Fibroblast of the conjunctiva (primary cell): ENCODE measurements at places on chromosomes 1 and 21.

GRCh38 chr1:174028495-174028894 is 6.3 kb upstream of the RC3H1 start:
- no peak for DNase-seq

- no peak for DNase-seq
Observed at GRCh38 chr1:237679687-237680086, 211.0 kb downstream of the ZP4 start.

DNA sequence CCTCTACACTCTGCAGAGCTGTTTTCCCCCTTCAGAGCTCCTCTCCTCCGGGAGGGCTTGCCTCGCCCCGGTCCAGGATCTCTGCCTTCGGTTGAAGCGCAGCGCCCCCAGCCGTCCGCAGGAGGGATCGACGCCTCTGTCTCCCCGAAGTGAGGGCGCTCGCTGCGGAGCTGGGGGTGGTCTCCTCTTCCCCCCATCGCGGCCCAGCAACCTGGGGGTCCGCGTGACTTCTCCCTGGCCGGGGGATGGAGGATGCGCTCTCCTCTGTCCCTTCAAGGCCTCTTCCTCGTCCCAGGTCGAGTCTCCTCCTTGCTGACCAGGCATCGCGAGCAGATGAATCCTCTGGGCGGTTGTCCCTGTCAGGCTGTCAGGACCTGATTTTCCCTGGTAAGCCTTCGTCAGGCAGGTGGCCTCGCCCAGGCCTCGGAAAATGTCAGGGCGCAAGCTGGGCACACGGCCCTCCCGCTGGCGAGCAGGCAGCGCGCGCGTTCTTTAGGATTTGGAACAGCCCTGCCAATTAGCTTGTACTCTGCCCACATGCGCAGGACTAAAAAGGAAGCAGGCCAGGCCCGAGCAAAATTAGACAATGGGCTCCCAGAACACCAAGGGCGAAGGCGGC is 90.5 kb downstream of the EDEM3 start:
- peak; percentile 62 for DNase-seq

GRCh38 chr21:35561116-35561515 is 499.2 kb downstream of the SETD4 start:
- DNase-seq: no peak

GRCh38 chr1:66930823-66931174 is 6.0 kb downstream of the MIER1 start:
- DNase-seq: no peak

GRCh38 chr1:107741242-107741641 is 223.7 kb downstream of the VAV3 start:
- no peak for DNase-seq
